Prostate gland (tissue), 2 donors: ENCODE measurements at places on chromosomes 16 and 17. TPM values are rescaled to one million over a fixed set of nuclear protein-coding genes. Genes with fewer than 3 reads are reported as not detected.
A peak's percentile ranks its signal among the peaks of the same experiment; 100 is the strongest.

GRCh38 chr16:72199761-72200337 is 27.9 kb upstream of the PMFBP1 start:
- no peak overlapping the region for H3K27ac ChIP-seq
- no peak overlapping the region for H3K4me3 ChIP-seq
- peaks cover 9% of the 10 kb centered on the region for H3K4me1 ChIP-seq
- no peak for DNase-seq
- no peaks in the 10 kb centered on the region for H3K36me3 ChIP-seq
- H3K27me3 ChIP-seq, result no peaks in the 10 kb centered on the region

- no peaks in the 10 kb centered on the region for H3K4me1 ChIP-seq
- no peak overlapping the region for H3K4me3 ChIP-seq
- DNase-seq, result no peak
- no peaks in the 10 kb centered on the region for H3K36me3 ChIP-seq
Observed at GRCh38 chr17:43118679-43119615, 6.2 kb downstream of the BRCA1 start.

Gene C16orf74
- 17.4 TPM for total RNA-seq

DNA sequence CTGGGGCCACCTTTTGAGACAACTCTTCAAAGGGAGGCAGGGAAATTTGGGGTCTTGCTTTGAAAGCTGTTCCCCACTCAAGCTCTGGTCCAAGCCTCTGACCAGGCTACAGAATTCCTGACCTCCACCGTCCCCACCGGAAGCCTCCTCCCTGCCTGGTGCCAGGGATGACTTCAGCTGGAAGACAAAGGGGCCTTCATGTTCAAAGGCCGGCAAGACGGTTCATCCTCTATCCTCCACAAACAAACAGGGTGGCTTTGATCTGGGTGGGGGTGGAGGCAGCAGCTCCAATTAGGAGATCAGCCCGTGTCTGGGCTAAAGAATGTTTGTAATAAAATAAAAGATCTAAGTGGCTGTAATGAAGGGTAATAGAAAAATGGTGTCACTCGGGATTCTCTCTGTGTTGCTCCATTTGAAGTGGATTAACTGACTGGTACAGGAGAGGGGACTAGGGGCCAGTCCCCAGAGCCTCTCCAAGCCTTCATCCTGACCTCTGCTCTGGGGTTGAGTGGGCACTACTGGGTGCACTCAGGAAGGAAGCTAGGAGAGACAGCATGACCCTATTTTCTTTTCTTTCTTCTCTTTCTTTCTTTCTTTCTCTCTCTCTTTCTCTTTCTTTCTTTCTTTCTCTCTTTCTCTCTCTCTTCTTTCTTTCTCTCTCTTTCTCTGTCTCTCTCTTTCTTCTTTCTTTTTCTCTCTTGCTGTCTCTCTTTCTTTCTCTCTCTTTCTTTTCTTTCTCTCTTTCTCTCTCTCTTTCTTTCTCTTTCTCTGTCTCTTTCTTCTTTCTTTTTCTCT is 27.5 kb upstream of the NKD1 start:
- H3K36me3 ChIP-seq, result no peaks in the 10 kb centered on the region
- no peak overlapping the region for H3K4me3 ChIP-seq
- H3K4me1 ChIP-seq, result no peaks in the 10 kb centered on the region
- H3K27me3 ChIP-seq, result no peaks in the 10 kb centered on the region
- H3K27ac ChIP-seq, result no peak overlapping the region

- no peaks in the 10 kb centered on the region for H3K36me3 ChIP-seq
- H3K27me3 ChIP-seq, result no peaks in the 10 kb centered on the region
- H3K27ac ChIP-seq, result no peak overlapping the region
- H3K4me3 ChIP-seq, result no peak overlapping the region
- no peak for DNase-seq
Observed at GRCh38 chr17:70276906-70277305, 107.6 kb downstream of the KCNJ2 start.

DNA sequence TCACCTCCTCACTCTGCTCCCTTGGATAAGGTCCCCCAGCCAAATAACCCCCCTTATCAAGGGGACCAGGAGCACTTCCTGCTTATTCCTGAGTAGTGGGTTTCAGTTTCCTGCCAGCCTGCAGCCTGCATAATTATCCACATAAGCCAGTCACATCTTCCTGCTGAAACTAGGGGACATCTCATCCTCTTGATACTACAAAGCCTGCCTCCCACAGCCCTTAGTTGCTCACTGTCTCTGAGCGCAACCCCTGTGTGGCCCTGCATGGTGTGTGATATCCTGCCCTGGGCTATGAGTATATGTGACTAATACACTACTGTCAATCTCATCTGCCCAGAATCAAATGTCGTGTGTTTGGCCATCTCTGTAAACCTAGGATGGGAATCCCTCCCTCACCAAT is 8.0 kb upstream of the XYLT2 start:
- H3K36me3 ChIP-seq, result no peaks in the 10 kb centered on the region
- no peak overlapping the region for H3K27ac ChIP-seq
- no peaks in the 10 kb centered on the region for H3K27me3 ChIP-seq
- H3K4me3 ChIP-seq, result no peak overlapping the region
- no peak for DNase-seq
- H3K4me1 ChIP-seq, result no peaks in the 10 kb centered on the region

Gene HCRT
- not detected for total RNA-seq

Gene KRT12
- not detected for total RNA-seq

DNA sequence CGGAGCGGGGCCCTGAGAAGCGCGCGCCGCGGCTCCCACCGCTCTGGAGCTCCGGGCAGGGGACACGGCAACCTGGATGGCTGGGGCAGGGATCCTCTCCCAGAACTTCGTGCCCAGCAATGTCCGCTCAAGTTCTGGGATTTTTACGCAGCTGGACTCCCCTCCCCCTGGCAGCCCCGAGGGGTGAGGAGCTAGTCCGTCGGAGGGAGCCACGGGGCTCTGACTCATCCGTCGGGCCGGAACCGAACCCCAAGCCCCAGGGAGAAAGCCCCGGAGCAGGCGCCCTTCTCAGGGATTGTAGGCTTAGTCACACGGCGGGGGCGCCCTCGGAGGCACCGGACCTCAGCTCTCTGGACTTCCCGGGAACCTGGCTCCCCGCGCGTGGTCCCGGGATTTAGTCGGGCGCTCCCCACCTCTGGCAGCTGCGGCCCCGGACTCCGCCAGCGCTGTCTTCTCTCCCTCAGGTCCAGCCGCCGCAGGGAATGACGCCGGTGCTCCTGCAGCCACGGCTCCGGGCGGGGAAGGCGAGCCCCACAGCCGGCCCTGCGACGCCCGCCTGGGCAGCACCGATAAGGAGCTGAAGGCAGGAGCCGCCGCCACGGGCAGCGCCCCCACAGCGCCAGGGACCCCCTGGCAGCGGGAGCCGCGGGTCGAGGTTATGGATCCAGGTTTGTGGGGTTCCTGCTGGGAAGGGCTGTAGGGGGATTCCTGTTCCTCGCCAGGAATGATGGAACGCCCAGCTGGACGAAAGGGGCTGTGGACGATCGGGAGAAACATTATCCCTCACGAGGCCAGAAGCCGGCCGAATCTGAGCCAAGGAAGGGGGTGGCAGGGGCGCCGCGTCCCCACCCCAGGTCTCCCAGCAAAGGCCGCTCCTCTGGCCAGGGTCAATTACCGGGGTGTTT is 830 bp downstream of the SPHK1 start:
- H3K4me3 ChIP-seq, result peak overlapping the region; percentile 50
- H3K27ac ChIP-seq, result peak overlapping the region; percentile 69
- H3K27me3 ChIP-seq, result no peaks in the 10 kb centered on the region
- no peaks in the 10 kb centered on the region for H3K36me3 ChIP-seq
- DNase-seq, result no peak

Gene ABCA10
- 6.6 TPM for total RNA-seq

DNA sequence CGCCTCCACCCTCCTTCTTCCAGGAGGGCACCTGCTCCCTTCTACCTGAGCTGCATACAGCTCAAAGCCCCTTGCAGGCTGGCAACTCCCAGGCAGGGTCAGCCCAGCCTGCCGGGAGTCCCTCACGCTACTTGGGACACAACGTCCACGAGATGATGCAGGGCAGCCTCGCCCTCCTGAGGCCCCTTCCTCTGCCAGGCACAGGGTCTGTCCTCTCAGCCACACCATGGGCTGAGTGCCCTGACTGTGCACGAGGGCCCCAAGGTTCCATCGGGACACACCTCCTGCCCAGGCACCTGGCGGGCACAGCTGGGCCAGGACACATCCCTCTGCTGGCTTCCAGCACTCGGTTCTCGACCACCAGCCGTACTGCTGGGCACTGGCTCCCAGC is 30.9 kb upstream of the ZC3H18 start:
- H3K4me3 ChIP-seq, result no peak overlapping the region
- peaks cover 4% of the 10 kb centered on the region for H3K4me1 ChIP-seq
- no peaks in the 10 kb centered on the region for H3K36me3 ChIP-seq
- no peak for DNase-seq
- peaks cover 7% of the 10 kb centered on the region for H3K27me3 ChIP-seq

Gene HOXB13
- 249 TPM for total RNA-seq

DNA sequence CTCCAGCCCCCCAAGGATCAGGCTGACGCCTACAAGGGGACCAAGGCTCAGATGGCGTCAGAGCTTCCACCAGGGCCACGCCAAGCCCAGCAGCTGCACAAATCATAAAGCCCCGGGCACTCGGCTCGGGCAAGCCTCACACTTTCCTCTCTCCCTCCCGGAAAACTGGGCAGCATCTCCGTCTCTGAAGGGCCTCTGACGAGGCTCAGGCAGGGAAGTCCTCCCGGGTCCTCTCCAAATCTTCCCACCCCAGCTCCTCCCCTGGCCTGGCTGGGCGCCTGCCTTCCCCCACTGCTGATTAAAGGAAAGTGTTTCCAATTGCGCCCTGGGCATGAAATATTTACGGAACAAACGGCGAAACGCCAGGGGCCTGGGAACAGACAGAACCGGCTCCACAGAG is 38.5 kb downstream of the PIEZO1 start:
- H3K4me1 ChIP-seq, result peaks cover 9% of the 10 kb centered on the region
- H3K27ac ChIP-seq, result peak overlapping the region; percentile 69
- H3K4me3 ChIP-seq, result no peak overlapping the region
- H3K27me3 ChIP-seq, result no peaks in the 10 kb centered on the region
- H3K36me3 ChIP-seq, result no peaks in the 10 kb centered on the region
- DNase-seq, result no peak

DNA sequence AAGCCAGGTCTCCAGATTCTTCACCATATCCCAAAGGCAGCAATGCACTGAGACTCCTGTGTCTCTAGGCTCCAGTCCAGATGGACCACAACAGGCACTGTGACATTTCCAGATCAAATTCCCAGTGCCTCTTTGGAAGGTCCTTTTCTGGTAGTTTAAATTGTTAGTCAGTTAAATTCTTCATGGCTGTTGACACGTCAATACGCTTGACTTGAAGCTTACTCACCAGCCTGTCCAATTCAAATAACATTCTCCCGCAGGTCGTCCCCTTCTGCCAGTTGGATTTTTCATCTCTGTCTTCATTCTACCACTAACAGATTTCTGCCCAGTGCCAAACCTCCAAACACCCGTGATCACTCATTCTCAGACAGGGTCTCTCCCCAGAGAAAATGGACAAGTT is 86.7 kb downstream of the SHISA9 start:
- no peak overlapping the region for H3K4me3 ChIP-seq
- no peaks in the 10 kb centered on the region for H3K27me3 ChIP-seq
- no peaks in the 10 kb centered on the region for H3K4me1 ChIP-seq

Gene TMEM101
- total RNA-seq, result 51.6 TPM

- peak; percentile 88 for DNase-seq
- H3K4me3 ChIP-seq, result peak within 1 kb of the TSS; percentile 29
- H3K36me3 ChIP-seq, result no peaks in the 10 kb centered on the region
Observed at GRCh38 chr16:2829501-2830354, at the start of gene ZG16B. Gene ZG16B (plus strand): TSS chr16:2830303. CDS start chr16:2830442, 139 bp downstream.
